ENCODE measurements at places on chromosomes 5 and 9.
A peak's percentile ranks its signal among the peaks of the same experiment; 100 is the strongest.

DNA sequence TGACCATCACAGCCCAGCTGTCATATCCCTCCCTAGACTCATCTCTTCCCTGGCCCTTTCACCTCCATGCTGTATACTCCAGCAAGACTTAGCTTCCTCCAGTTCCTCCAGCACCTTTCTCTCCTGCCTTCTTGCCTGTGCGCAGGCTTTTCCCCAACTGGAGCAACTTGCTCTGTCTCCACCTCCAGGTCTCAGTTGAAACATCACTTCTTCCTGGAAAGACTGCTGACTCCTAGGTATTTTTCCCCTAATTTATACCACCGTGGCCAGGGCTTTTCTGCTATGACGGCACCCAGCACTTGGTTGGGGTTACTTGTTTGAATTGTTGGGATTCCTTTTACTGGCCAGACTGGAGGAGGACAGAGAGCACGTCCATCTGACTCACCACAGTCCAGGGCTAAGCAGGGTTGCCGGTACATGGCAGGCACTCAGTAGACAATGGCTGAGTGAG is 67.5 kb downstream of the KCNIP1 start:
- DNase-seq, result no peak

DNA sequence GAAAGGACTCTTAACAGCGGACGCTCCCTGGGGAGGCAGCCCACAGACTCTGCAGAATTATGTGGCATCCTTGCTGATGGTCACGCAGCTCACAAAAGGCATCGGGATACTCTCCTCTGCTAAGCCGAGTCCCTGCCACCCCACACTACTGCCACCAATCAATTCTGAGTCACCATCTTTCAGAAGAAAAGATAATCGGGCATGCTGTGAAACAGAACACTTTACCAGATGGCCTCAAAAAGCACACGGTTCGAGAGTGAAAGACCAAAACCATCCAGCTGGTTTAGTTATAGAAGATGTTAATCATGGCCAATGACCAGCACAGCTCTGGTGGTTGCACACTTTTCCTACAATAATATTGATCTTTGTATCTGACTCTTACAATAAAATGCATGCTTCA is 136.3 kb downstream of the MYO10 start:
- DNase-seq, result no peak

DNA sequence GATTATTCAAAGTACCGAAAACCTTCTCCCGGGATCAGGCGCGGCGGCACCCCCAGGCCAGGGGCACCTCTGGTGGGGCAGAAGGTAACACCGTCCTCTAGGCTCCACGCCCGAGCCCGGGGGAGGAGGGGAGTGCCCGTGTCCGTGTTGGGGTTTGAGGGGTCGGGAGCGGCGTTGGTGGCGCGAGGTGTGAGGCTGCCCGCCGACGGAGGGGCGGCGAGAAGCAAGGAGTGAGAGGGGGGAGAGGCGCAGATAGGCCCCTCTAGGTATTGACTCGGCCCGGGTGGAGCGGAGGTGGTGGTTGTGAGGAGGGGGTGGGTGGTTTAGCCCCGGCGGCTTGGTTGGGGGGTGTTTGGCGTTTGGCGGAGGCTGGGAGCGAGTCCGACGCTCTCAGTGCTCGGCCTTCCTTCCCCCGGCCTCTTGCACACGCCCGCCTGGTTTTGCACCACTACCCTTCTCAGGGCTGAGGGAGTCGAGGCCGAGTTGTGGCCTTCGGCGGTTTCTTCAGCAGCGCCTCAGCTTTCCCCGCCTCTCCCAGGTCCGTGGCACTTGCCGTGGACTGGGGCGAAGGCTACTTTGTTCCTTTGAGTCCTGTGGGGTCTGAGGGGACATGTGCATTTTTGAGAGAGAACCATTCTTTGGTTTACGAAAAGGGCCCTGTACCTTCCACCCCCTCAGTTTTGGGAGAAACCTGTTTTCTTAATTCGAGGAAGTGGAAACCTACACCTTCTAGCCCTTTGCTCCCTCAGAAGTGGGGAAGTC is 450 bp downstream of the GPBP1 start:
- no peak for DNase-seq

GRCh38 chr5:68708156-68708841 is 385.5 kb upstream of the SLC30A5 start:
- no peak for DNase-seq

- no peak for DNase-seq
Observed at GRCh38 chr5:135704616-135705015, 125.8 kb upstream of the CXCL14 start.

- no peak for DNase-seq
Observed at GRCh38 chr5:137730336-137730735, 5.6 kb downstream of the KLHL3 start.

GRCh38 chr9:38003230-38003629 is 65.8 kb downstream of the SHB start:
- no peak for DNase-seq

DNA sequence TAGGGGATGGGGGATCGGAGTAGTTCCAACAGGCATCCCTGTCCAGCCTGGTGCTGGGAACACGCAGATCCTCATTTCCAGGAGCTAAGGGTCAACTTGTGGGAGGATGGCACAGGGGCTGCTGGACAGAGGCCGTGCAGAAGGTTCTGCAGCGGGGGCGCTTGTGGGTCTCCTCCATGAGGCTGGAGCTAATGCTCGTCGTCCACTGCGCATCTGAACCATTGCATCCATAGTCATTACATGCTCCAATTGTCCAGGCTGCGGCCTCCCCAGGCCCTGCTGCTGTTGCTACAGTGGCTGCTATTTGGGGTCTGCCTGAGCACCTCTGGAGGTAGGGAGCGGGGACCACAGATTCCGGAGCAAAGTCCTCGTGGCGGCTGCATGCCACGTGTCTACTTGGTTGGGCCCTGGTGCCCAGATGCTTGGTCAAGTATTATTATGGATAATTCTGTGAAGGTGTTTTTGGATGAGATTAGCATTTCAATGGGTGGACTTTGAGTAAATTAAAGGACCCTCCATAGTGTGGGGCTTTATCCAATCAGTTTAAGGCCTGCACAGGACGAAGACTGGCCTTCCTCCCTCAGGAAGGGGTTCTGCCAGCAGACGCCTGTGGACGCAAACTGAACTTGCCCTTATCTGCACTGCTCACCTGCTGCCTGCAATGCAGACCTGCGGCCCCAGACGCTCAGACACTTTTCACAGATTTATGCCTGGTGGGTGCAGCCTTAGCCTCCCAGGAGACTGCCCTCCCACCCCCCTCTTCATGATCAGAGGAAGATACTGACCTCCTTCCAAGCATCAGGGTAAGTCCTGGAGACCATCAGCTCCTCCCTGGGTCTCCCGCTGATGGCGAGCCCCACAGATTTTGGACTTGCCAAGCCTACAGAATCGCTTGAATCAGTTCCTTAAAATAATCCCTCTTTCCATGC is 127.5 kb upstream of the IRX4 start:
- DNase-seq, result no peak

GRCh38 chr5:154786414-154786813 is 31.2 kb downstream of the LARP1 start:
- DNase-seq, result no peak

DNA sequence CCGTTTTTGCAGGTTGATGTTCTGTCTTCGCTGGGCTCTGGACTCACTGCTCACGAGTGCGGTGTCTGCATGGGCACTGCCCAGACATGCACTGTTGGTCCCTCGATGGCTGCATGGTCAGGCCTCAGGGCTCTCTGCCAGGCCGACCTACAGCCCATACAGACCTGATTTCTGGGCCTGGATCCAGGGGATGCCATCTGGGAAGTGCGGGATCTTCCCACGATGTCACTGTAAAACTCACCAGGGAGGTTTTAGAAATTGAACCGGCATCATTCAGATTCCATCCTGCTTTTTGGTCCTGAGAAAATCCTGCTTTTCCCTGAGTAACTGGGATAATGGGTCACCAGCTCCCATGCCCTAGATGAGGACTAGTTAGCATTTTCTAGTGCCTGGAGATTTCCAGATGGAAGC is 9.1 kb downstream of the S1PR3 start:
- DNase-seq, result no peak

- DNase-seq, result no peak
Observed at GRCh38 chr9:82606492-82607382, 456.2 kb downstream of the RASEF start.

- DNase-seq, result no peak
Observed at GRCh38 chr5:101942321-101942882, 353.7 kb downstream of the SLCO4C1 start.

DNA sequence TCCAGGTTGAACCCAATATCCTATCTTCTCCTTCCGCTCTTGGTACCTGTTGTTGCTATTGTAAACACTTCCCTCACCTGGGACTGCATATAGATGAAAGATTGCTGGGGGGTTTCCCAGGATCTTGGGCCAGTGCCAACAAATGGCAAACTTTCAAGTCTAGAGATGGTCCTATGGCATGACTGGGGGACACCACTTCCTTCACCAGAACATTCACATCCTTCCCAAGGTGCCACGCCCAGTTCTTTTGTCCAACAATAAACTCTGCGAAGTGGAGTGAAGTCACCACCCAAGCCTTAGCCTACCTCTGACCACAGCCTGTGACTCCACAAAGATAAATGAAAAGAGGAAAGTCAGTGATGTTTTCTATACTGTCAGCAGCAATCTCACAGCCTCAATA is 34.4 kb downstream of the DOCK8 start:
- peak; percentile 23 for DNase-seq

GRCh38 chr5:75640395-75640794 is 29.1 kb downstream of the ANKDD1B start:
- DNase-seq, result no peak

DNA sequence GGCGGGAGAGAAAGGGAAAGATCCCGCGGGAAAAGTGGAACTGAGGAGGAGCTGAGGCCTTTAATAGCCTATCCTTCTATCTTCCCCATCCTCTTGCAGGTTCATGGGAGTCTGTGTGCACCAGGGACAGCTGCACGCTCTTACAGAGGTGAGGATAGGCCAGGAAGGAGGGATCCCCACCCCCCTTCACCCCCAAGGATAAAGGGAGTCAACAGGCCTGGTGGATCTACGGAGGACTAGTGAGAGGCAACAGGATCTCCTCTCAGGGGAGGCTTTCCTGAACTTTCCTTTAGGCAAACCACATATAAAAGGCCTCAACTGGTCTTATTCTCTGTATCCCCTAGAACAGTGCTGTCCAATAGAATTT is 1.1 kb downstream of the TESK1 start:
- DNase-seq, result no peak

- DNase-seq, result peak; percentile 40
Observed at GRCh38 chr9:4489919-4490704, at the start of gene SLC1A1. SLC1A1 (plus strand) TSS chr9:4490468; CDS start chr9:4490680, 212 bp downstream.

GRCh38 chr5:82986404-82986803 is 90.8 kb downstream of the TMEM167A start:
- no peak for DNase-seq

- DNase-seq, result no peak
Observed at GRCh38 chr9:79280691-79281090, 291.1 kb upstream of the TLE4 start.

DNA sequence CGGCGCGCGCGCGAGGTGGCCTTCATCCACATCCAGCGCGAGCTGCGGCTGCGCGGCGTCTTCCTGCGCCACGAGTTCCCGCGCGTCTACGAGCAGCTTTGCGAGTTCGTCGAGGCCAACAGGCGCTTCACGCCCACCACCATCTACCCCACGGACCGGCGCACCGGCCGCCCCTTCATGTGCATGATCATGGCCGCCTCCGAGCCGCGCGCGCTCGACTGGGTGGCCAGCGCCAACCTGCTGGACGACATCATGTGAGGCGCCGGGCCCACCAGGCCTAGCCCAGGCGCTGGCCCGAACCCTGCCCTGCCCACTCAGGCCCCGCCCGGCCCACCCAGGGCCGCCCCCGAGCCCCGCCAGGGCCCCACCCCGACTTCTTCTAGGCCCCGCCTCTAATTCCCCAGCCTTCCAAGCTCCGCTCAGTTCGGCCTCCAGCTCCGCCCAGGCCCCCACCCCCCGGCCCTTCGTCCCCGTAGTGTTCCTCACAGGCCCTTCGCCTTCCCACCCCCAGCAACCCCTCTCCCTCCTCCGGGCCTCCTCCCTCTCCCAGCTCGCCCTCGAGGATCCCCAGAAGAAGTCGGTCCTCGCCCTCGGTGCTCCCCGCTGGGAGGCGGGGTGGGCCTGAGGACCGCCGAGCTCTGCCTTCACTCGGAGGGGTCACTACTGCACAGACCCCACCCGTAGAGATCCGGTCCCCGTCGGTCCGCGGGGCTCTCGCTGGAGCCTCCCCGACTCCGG is 2.0 kb upstream of the PHPT1 start:
- peak; percentile 22 for DNase-seq

- no peak for DNase-seq
Observed at GRCh38 chr5:93161661-93162654, 419.1 kb downstream of the NR2F1-AS1 start.

- no peak for DNase-seq
Observed at GRCh38 chr9:98381311-98382103, 126.1 kb upstream of the TBC1D2 start.

DNA sequence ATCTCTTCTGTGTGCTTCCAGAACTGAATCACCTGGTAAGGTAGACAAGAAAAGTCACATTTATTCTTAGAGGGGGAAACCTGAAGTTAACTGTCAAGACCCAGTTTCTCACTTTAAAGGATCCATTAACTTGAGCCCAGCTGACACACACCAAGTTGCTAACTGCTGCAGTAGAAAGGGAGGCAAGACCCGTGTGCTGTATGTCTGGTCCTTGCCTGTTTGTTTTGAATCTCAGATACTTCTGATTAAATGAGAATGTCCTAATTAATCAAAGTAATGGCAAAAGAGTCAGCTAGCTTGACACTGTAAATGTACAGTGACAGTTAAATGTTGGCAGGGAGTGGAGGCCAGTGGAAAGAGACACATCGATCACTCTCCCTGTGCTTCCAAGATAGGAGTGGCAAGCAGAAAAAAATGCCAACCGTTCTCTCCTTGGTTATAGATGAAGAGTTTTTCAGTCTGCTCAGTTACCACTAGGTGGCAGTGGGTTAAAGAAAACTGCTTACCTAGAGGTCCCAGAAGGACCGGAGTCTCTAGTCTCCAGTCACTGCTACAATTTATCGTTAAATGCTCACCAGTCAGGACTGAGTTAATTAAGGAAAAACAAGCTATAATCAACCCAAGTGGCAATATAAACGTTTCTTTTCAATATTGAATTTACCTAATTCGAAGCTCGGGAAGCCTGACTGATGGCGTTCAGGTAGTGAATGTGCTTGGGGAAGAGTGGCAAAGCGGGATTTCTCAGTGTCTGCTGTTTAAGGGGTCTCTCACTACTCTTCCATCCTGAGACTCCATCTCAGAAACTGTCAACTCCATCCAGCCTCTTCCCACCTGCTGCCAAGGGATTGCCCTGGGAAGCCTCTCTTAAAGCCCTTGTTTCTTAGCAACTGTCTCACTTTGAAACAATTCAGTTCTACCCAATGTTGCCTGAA is 18.4 kb downstream of the LSM11 start:
- DNase-seq, result peak; percentile 23

- DNase-seq, result no peak
Observed at GRCh38 chr5:176781054-176781375, 29.3 kb upstream of the UNC5A start.

DNA sequence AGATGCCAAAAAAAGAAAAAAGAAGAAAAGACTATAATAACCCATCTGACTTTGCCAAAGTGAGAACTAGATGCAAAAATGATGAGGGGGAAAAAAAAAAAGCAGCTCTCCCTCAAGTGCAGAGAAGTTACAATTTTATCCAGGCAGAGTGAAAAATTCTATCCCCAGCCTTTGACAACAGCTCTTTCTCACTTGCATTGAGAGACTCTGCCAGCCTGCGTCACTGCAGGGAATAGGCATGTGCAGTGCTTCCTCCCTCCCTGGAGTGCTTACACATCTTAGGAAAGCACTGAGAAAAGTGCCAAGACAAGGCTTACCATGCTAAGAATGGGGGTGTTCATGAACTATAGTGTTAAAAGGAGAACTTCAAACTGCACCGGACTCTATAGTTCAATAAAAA is 418.6 kb upstream of the TYRP1 start:
- DNase-seq, result no peak
